ENCODE measurements at places on chromosomes 1 and 21.

DNA sequence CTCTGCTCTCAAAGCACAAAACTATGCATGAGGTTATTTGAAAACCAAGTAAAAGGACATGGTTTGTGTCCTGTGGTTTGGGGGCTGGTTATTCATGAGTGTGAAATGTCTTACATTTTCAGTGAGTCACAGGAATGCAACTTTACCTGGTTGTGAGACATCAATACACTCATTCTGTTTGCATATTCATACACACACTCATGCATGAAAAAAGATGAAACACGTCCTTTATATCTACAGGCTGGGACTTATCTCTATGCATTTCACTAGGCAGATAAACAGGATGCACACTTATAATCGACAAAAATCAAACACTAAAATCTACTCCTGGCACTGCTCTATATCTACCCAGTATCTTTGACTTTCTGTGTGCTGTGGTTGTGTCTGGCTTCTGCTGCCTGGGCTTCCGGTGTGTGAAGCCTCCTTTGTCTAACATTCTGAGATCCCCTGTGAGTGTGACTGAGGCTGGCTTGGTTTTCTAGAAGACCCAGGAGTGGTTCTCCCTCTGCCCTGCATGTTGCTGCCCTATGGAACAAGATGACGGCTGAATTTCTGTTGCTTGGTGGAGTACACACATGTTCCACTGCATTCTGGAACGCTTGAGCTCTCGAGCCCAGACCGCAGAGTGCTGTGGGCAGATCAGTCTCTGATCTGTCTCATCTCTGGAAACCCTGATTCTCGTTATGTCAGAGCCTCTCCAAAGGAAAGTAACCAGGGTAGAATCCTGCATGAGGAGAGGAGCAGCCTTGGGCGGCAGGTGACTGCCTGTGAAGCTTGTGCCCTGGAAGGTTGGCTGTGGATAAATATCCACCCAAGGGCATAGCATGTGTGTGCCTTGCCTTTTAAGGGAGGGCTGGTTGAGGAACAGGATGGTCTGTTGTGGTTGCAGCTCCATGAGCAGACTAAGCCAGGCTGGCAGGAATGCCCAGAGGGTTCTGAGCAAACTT lies 19.7 kb upstream of the FASLG start:
- H3K4me3 ChIP-seq = peak overlapping the region; percentile 51
- no peaks in the 10 kb centered on the region for H3K36me3 ChIP-seq

DNA sequence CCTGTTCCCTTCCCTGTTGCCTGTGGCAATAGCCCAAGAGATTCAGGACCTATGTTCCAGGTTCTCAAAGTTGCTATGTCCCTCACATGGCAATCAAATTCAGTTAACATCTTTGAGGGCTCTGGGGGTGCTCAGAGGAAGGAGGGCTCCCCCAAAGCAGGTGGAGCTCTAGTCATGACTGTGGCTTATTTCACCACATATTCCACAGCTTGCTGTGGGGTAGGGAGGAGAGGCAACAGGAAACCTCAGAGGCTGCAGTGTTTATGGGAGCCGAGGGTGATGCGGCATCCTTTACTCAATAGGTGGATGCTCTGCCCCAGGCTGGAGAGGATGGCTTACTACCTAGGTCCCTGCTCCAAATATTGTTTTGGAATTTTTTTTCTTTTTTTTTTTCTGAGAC lies 1.2 kb upstream of the MKNK1 start:
- H3K36me3 ChIP-seq = peaks cover 23% of the 10 kb centered on the region
- H3K4me3 ChIP-seq = peak overlapping the region; percentile 92
- peaks cover 26% of the 10 kb centered on the region for H3K4me1 ChIP-seq
- H3K27me3 ChIP-seq = no peaks in the 10 kb centered on the region
- no peak overlapping the region for H3K27ac ChIP-seq

DNA sequence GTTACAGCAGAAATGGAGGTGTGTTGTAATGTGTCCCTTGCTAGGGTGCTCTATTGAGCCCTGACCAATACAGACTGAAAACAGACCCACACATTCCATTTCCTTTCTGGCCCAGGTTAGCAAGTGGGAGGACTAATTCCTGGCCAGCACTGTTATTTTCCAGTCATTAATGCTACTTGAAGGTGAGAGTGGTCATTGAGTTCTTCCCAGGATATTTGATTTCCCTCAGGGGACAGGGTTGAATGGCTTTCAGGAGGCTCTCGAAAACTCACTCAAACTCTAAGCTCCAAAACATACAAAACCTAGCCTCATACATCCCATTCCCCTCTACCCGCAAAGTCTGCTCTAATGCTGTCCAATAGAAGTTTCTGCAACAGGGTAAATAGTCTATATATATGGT lies 6.2 kb downstream of the LRRC52 start:
- no peak for DNase-seq
- no peak overlapping the region for H3K27ac ChIP-seq
- H3K36me3 ChIP-seq = no peaks in the 10 kb centered on the region
- no peaks in the 10 kb centered on the region for H3K4me1 ChIP-seq
- no peak overlapping the region for H3K4me3 ChIP-seq
- peaks cover 11% of the 10 kb centered on the region for H3K27me3 ChIP-seq

DNA sequence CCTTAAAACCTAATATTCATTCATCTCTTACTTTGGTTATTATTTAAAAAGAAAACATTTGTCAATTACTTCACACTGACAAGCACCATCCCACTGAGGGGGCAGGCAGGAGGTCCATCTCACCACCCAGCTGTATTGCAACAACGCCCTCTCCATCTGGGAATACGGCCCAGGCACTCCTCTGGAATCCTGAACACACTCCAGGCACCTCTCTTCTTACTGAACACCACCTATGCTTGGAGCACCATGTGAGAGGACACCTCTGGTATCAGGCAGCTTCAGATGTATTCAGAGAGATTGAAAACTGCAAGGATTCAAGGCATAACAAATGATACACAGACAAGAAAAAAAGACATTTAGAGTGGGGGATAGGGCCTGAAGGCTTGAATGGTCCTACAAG lies 147.1 kb downstream of the CACNA1E start:
- DNase-seq = no peak
- no peak overlapping the region for H3K27ac ChIP-seq
- H3K27me3 ChIP-seq = peaks cover 4% of the 10 kb centered on the region
- no peaks in the 10 kb centered on the region for H3K4me1 ChIP-seq

DNA sequence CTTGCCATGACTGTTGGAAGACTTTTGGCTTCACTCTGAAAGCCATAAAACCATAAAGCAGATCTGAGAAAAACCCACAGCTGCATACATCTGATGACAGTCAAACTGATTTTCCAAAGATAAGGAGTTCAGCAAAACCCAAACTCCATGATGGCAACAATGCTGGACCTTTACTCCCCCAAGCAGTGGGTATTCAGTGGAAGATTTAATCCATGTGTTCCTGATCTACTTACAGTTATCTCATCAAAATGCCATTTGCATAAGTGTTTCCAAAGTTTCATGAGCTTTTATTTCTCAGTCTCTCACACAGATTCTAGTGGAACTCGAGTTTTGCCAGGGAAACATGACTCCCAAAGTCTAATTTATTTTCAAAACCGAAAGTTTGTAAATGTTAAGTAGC lies 184.9 kb downstream of the ZC3H11B start:
- H3K27ac ChIP-seq = no peak overlapping the region
- H3K4me3 ChIP-seq = no peak overlapping the region
- H3K36me3 ChIP-seq = no peaks in the 10 kb centered on the region
- DNase-seq = no peak
- H3K4me1 ChIP-seq = no peaks in the 10 kb centered on the region

GRCh38 chr21:33388188-33388587 lies 15.0 kb upstream of the IFNGR2 start:
- H3K36me3 ChIP-seq = no peaks in the 10 kb centered on the region
- H3K27ac ChIP-seq = no peak overlapping the region
- peaks cover 23% of the 10 kb centered on the region for H3K4me1 ChIP-seq
- H3K27me3 ChIP-seq = no peaks in the 10 kb centered on the region
- DNase-seq = no peak

DNA sequence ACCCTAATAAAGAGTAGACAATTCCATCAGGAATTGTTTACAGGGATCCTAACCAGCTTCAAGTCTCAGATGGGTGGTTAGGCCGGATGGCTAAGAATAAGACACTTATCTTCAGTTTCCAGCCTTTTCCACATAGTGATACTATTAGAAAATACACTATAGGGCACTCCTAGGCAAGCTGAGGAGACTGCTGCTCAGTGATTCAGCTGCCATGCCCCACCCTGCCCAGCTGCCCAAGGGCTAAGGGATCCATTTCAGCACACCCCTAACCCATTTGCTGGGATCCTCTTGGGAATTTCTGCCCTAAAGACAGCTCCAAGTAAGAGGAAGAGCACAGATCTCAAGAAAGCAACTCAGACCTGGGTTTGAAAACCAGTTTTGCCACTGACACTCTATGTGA lies 31.9 kb downstream of the PLPP3 start:
- H3K27ac ChIP-seq = no peak overlapping the region
- H3K36me3 ChIP-seq = no peaks in the 10 kb centered on the region
- no peak for DNase-seq

DNA sequence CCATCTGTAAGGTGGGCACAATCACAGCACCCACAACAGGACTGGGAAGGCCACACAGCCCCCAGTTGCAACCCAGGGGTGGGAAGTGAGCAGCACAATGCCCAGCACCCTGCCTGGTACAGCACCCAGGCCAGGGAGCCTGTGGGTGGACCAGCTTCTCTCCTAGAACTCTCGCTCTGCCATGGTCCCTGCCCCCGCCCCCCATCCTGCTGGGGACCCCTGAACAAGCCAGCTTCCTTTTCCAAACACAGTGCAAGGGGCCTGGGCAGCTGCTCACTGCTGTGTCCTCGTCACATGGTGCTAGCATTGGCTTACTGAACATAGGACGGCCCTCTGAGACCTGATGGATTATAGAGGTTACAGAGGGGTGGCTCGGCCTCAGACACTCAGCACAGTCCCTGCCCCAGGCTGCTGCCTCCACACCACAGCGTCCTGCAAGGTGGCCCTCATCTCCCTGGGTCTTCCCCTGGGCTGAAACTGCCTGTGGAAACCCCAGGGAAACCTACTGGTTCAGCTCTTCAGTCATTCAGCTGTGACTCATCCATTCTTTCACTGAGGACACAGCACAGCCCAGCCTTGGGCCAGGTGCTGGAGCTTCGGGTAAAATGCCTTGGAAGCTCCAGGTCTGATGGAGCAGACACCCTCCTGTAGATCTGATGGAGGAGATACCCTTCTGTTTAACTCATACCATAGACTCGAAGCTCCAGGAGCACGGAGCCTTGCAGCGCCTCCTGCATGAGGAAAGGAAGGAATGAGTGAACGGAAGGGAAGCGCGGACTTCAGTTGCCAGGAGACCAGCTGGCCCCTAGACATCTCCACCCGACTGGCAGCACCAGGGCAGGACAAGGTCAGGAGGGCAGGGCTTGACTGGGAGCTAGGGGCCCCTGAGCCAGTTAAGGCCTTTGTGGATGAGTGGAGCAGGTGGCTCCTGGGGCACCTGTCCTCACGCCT lies 8.1 kb upstream of the PRDM16 start:
- H3K4me3 ChIP-seq = no peak overlapping the region
- no peaks in the 10 kb centered on the region for H3K36me3 ChIP-seq
- H3K27ac ChIP-seq = no peak overlapping the region
- DNase-seq = no peak
- H3K4me1 ChIP-seq = no peaks in the 10 kb centered on the region

- no peak overlapping the region for H3K4me3 ChIP-seq
- DNase-seq = no peak
- H3K36me3 ChIP-seq = no peaks in the 10 kb centered on the region
Observed at GRCh38 chr1:161495490-161495889, 9.8 kb upstream of the FCGR2A start.

GRCh38 chr1:223616586-223616985 lies 48.9 kb downstream of the CAPN8 start:
- H3K27me3 ChIP-seq = no peaks in the 10 kb centered on the region
- no peak for DNase-seq
- H3K4me1 ChIP-seq = no peaks in the 10 kb centered on the region
- H3K4me3 ChIP-seq = no peak overlapping the region

GRCh38 chr21:16377120-16377658 lies 647.4 kb downstream of the USP25 start:
- H3K36me3 ChIP-seq = no peaks in the 10 kb centered on the region
- H3K27me3 ChIP-seq = no peaks in the 10 kb centered on the region
- H3K4me1 ChIP-seq = no peaks in the 10 kb centered on the region
- H3K4me3 ChIP-seq = no peak overlapping the region

- H3K36me3 ChIP-seq = no peaks in the 10 kb centered on the region
- no peaks in the 10 kb centered on the region for H3K4me1 ChIP-seq
- no peak overlapping the region for H3K27ac ChIP-seq
- H3K27me3 ChIP-seq = no peaks in the 10 kb centered on the region
- DNase-seq = no peak
Observed at GRCh38 chr1:231580874-231581273, 45.7 kb upstream of the DISC1 start.

DNA sequence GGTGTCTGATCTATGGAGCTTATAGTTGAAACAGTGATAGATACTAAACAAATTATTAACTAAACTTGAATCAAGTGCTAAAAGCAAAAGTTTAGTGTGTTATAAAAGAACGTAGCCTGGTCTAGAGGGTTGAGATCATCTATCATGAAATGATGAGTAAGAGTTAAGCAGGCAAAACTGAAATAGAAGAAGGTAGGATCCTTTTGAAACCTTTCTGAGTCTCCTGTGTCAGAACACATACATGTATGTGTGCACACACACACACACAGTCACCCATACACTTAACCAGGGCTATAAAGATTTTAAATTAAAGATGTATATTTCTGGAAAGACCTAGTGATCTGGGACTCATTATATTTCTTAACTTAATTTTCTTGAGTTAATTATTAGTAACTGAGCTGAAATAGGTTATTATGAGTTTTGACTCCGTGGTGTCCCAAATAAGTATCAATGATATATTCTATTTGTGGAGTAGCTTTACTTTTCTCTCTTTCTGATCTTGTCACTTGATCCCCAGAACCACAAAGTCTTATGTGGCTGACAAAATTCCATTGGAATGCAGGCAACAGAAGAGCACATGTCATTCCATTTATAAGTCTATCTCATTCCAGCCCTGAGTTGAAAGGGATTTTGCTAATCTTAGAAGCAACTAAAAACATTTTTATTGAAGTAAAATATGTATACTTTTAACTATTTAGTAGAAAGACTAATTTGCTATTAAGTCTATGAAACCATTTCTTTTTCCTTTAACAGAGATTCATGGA lies 70.7 kb downstream of the PRRX1 start:
- no peak overlapping the region for H3K27ac ChIP-seq
- peaks cover 3% of the 10 kb centered on the region for H3K27me3 ChIP-seq
- H3K4me3 ChIP-seq = no peak overlapping the region
- no peaks in the 10 kb centered on the region for H3K4me1 ChIP-seq
- no peaks in the 10 kb centered on the region for H3K36me3 ChIP-seq

GRCh38 chr1:156897078-156897825 lies 3.7 kb downstream of the PEAR1 start:
- H3K36me3 ChIP-seq = no peaks in the 10 kb centered on the region
- no peak overlapping the region for H3K27ac ChIP-seq
- DNase-seq = no peak
- H3K4me3 ChIP-seq = no peak overlapping the region
- H3K4me1 ChIP-seq = peaks cover 16% of the 10 kb centered on the region

- no peaks in the 10 kb centered on the region for H3K36me3 ChIP-seq
- H3K4me1 ChIP-seq = no peaks in the 10 kb centered on the region
- no peaks in the 10 kb centered on the region for H3K27me3 ChIP-seq
Observed at GRCh38 chr1:205650241-205650640, 18.4 kb upstream of the ELK4 start.
